Activated CD8-positive, alpha-beta memory T cell treated with anti-CD3 and anti-CD28 coated beads for 1 hour (primary cell): ENCODE measurements at places on chromosomes 6 and 20.

- no peak for DNase-seq
These were observed 92.3 kb downstream of the CNBD2 start for GRCh38 chr20:36060676-36061075.

DNA sequence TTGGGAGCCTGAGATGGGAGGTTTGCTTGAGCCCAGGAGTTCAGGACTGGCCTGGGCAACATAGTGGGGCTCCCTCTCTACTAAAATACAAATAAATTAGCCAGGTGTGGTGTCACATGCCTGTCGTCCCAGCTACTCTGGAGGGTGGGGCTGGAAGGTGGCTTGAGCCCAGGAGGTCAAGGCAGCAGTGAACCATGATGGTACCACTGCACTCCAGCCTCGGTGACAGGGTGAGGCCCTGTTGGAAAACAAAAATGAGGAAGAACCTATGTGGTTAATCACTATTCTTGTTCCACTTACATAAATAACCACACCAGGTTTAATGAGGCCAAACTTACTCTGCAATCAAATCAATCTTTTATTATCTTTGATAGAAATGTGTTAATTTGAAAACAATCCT, 5.4 kb downstream of the PPDPF start:
- DNase-seq, result no peak

DNA sequence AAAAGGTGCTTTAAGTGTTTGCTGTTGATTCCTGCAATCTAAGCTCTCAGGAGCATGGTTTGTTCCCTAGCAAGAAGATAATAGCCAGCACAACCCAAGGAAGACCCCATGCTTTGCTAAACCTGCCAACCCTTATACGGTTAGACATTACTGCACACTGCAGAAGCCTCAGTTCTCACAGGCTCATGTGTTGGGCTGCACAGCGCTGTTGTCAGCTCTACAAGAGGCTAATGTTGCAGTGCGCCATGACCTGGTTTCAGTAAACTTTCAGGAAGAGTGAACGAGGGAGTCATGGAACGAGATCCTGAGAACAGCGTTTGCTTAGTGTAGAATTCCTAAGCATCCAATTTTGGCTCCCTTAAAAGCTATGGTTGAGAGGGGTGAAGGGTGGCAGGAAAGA, 218.5 kb downstream of the ARHGAP18 start:
- no peak for DNase-seq

- DNase-seq, result no peak
These were observed 295.2 kb downstream of the CDH26 start for GRCh38 chr20:60253471-60253870.

GRCh38 chr6:87487555-87487954, 14.8 kb downstream of the SLC35A1 start:
- no peak for DNase-seq

- no peak for DNase-seq
These were observed 24.0 kb downstream of the BTBD3 start for GRCh38 chr20:11941593-11942246.

GRCh38 chr20:63529180-63529860, 7.9 kb downstream of the PTK6 start:
- DNase-seq, result no peak
